ENCODE measurements at places on chromosomes 1 and 21. TPM values are rescaled to one million over a fixed set of nuclear protein-coding genes. Genes with fewer than 3 reads are reported as not detected.

SHISAL2A gene
- not detected for total RNA-seq

EXTL1 gene
- total RNA-seq, result not detected

- no peak overlapping the region for H3K27ac ChIP-seq
- no peak for DNase-seq
- H3K27me3 ChIP-seq, result no peaks in the 10 kb centered on the region
- no peaks in the 10 kb centered on the region for H3K36me3 ChIP-seq
- no peaks in the 10 kb centered on the region for H3K4me1 ChIP-seq
These were observed 72.3 kb upstream of the POGK start for GRCh38 chr1:166766942-166767341.

- no peaks in the 10 kb centered on the region for H3K36me3 ChIP-seq
- H3K4me3 ChIP-seq, result no peak overlapping the region
- H3K4me1 ChIP-seq, result no peaks in the 10 kb centered on the region
- H3K27ac ChIP-seq, result no peak overlapping the region
- H3K27me3 ChIP-seq, result no peaks in the 10 kb centered on the region
These were observed 125.1 kb upstream of the IPO9 start for GRCh38 chr1:201703621-201704438.

DNA sequence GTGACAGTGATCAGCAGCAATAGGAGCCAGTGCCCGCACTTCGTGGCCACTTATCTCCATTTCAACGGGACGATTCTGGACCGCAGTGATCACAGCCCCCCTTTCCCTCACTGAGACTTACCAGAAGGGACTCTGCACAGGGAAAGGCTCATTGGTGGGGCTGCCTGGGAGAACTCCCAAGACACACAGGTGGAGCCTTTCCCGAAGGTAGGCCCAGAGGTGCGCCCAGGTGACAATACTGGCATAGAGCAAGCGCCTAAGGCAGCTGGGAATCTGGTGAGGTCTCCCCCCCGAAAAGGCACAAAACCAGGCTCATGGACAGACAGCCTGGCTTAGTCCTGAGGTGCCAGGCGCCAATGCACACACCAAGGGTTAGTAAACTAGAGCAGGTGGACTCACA, 318.9 kb downstream of the AJAP1 start:
- H3K36me3 ChIP-seq, result no peaks in the 10 kb centered on the region
- no peak for DNase-seq
- H3K27ac ChIP-seq, result no peak overlapping the region
- no peak overlapping the region for H3K4me3 ChIP-seq

GRCh38 chr1:200043336-200043668, 15.8 kb downstream of the NR5A2 start:
- H3K4me3 ChIP-seq, result peak overlapping the region; percentile 66
- no peak for DNase-seq
- H3K27me3 ChIP-seq, result no peaks in the 10 kb centered on the region

DNA sequence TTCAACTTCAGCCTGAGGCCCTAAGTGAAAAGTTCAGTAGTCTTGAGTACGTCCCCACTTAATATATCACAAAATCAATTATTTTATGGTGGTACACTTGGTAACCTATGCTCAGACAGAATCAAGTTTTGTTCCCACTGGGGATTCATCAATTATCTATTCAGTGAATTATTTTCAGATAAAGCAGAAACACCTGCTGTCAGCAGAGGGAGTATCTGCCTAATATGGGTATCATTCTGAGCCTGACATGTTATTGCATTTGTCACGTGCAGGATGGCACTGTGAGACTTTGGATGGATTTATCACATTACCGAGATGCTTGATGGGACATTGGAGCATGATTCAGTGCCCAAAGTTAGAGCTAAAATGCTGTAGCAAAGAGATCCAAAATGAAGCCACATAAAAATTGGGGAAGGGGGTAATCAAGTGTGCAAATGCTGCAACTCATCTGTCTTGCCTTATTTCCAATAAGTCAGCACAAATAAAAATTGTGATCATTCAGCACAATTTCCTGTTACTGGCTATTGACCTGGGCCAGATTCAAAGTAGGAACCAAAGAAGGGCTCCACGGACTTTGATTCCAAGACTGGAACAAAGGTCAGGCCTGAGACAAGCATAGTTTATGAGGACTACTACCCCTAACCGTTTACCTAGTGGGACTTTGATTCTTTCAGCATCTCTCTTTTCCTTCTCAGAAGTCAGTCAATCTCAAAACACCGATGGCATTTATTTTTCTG, 657.6 kb downstream of the LMO4 start:
- no peak overlapping the region for H3K27ac ChIP-seq

- peak; percentile 94 for DNase-seq
- peaks cover 39% of the 10 kb centered on the region for H3K4me1 ChIP-seq
- H3K36me3 ChIP-seq, result peaks cover 3% of the 10 kb centered on the region
- peak overlapping the region; percentile 32 for H3K4me3 ChIP-seq
These were observed 4.6 kb downstream of the ID3 start for GRCh38 chr1:23554481-23555269.

DNA sequence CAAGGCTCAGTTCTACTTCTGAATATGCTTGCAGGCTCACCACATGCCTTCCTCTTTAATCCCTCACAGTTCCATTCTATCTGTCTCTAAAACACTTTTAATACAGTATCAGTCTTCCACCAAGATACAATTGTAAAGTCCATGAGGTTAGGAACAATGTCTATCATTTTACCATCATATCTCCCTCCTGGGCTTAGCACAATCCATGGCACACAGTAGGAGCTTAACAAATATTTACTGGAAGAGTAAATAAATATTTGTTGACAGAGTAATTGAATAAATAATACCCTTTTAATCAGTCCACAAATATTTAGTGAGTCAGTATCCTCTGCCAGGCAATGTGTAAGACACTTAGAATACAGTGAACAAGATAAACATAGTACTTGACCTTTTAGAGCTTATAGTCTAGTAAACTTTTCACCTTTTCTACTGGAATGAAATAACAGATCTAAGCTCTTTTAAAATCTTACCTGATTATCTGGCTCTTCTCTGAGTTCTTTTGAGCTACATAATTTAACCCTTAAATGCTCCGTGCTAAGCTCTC, 12.7 kb upstream of the GADD45A start:
- no peak for DNase-seq
- no peak overlapping the region for H3K27ac ChIP-seq
- no peak overlapping the region for H3K4me3 ChIP-seq
- H3K36me3 ChIP-seq, result no peaks in the 10 kb centered on the region
- no peaks in the 10 kb centered on the region for H3K27me3 ChIP-seq

- no peak overlapping the region for H3K4me3 ChIP-seq
- no peaks in the 10 kb centered on the region for H3K4me1 ChIP-seq
- H3K36me3 ChIP-seq, result no peaks in the 10 kb centered on the region
These were observed 7.1 kb upstream of the KCNK1 start for GRCh38 chr1:233606813-233607212.

DNA sequence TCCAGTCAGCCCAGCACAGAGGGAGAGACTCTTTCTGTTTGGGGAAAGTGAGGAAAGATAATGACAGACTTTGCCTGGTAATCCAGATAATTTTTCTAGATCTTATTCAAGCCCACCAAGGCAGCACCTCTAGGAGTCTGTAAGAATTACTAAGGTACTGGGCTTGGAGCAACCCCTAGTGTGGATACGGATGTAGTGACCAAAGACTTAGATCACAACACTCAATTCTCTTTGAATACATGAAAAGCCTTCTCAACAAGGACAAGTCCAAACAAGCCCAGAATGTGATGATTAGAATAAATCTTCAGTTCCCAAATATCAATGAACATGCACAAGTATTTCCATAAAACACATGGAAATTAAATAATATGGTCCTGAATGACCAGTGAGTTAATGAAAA, 206.9 kb downstream of the MRPL39 start:
- no peak overlapping the region for H3K4me3 ChIP-seq
- H3K4me1 ChIP-seq, result no peaks in the 10 kb centered on the region
- no peak overlapping the region for H3K27ac ChIP-seq
- H3K27me3 ChIP-seq, result no peaks in the 10 kb centered on the region
- DNase-seq, result no peak

GRCh38 chr21:14325595-14325994, 57.4 kb downstream of the HSPA13 start:
- H3K27ac ChIP-seq, result no peak overlapping the region
- H3K36me3 ChIP-seq, result no peaks in the 10 kb centered on the region
- H3K4me3 ChIP-seq, result no peak overlapping the region
- no peak for DNase-seq
- no peaks in the 10 kb centered on the region for H3K27me3 ChIP-seq
- H3K4me1 ChIP-seq, result no peaks in the 10 kb centered on the region

DNA sequence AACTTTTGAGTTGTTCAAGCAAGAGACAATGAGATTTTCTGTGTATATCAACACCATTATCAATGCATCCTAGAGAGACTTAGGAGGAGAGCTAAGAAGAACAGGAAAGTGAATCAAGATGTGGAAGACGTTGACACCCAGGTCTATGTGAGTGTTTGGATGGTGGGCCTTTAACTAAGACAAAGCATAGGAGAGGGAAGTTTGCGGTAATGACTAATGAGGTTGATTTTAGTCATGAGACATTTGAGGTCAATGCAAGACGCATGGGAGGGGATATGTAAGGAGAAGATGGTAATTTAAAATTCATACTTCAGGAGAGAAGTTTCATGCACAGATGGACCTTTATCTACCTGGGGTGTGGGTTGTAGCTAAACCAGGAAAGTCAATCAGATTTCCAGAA, 269.6 kb downstream of the VAV3 start:
- H3K4me3 ChIP-seq, result no peak overlapping the region
- no peak for DNase-seq
- H3K27ac ChIP-seq, result no peak overlapping the region
- H3K27me3 ChIP-seq, result no peaks in the 10 kb centered on the region
- H3K4me1 ChIP-seq, result no peaks in the 10 kb centered on the region

GRCh38 chr1:26164036-26164860, 4.5 kb downstream of the C1orf232 start:
- peaks cover 19% of the 10 kb centered on the region for H3K4me1 ChIP-seq
- DNase-seq, result peak; percentile 38
- H3K27ac ChIP-seq, result no peak overlapping the region
- no peak overlapping the region for H3K4me3 ChIP-seq
- no peaks in the 10 kb centered on the region for H3K27me3 ChIP-seq
- no peaks in the 10 kb centered on the region for H3K36me3 ChIP-seq

- no peak overlapping the region for H3K27ac ChIP-seq
- no peaks in the 10 kb centered on the region for H3K4me1 ChIP-seq
- H3K36me3 ChIP-seq, result no peaks in the 10 kb centered on the region
- H3K27me3 ChIP-seq, result peaks cover 6% of the 10 kb centered on the region
- no peak overlapping the region for H3K4me3 ChIP-seq
These were observed 18.4 kb downstream of the OLIG1 start for GRCh38 chr21:33088384-33088783.

DNA sequence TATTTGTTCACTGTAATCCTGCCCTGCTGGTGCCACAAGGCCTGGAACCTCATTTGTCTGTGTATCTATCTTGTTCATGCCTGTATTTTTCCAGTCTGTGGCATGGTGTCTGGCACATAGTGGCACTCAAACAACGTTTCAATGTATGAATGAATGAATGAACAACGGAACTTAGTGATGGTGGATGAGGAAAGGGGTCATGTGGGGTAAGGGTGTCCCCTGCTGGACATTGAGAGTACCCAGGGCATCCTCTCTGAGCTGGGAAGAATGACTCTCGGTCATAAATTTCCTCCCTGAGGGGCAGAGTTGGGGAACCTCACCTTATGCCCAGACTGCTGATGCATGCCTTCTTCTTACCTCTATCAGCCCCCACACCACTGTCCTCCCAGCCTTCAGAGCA, 18.9 kb upstream of the ZNF683 start:
- no peak overlapping the region for H3K27ac ChIP-seq
- peaks cover 3% of the 10 kb centered on the region for H3K27me3 ChIP-seq
- H3K4me3 ChIP-seq, result no peak overlapping the region

GRCh38 chr1:212433577-212434462, 1.1 kb downstream of the NENF start:
- no peak overlapping the region for H3K4me3 ChIP-seq
- H3K27me3 ChIP-seq, result peaks cover 7% of the 10 kb centered on the region
- H3K4me1 ChIP-seq, result peaks cover 5% of the 10 kb centered on the region
- H3K36me3 ChIP-seq, result no peaks in the 10 kb centered on the region
- no peak overlapping the region for H3K27ac ChIP-seq

DNA sequence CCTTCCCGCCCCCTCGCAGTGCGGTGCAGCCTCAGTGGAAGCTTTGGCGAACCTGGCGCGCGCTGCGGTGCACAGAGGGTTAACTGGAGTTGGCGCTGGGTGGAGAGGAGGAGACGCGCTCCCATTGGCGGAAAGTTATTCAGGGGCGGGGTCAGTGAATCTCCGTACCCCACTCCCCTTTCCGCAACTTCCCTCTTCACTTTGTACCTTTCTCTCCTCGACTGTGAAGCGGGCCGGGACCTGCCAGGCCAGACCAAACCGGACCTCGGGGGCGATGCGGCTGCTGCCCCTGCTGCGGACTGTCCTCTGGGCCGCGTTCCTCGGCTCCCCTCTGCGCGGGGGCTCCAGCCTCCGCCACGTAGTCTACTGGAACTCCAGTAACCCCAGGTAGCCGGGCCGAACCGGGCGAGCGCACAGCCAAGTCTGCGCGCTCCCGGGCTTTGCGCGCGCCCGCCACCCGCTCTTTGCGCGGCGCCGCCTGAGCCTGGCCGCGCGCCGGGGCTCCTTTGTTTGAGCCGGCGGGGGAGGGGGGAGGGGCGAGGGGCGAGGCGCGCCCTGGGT, at the start of gene EFNA4:
EFNA4 (plus strand) TSS at position 191 of the 561 bp plus-strand sequence; CDS start at position 275, 84 bp downstream.
- peaks cover 10% of the 10 kb centered on the region for H3K4me1 ChIP-seq
- peaks cover 3% of the 10 kb centered on the region for H3K36me3 ChIP-seq
- no peaks in the 10 kb centered on the region for H3K27me3 ChIP-seq
- H3K27ac ChIP-seq, result peak within 1 kb of the TSS; percentile 36
- peak within 1 kb of the TSS; percentile 85 for H3K4me3 ChIP-seq
- DNase-seq, result peak; percentile 89

DNA sequence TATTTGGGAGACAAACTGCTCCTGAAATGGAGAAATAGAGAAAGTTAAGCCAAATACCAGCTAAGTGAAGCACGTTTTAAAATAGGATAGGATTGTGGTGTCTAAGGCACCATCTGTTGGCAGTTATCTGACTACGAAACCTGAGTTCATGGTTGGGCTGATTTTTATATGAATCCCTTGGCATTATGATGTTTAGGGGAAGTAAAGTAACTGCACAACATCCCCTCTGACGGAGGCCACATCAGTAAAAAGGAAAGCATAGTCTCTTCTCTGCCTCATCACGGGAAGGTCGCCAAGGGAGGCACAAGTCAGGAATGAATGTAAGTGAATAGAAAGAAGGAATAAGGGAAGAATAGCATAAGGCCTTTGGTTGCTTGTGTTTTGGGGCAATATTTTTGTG, 128.0 kb downstream of the PRRX1 start:
- H3K4me3 ChIP-seq, result no peak overlapping the region
- no peaks in the 10 kb centered on the region for H3K4me1 ChIP-seq
- DNase-seq, result no peak

Data from endothelial cell of umbilical vein (primary cell).